ENCODE measurements at places on chromosomes 3 and 15.

DNA sequence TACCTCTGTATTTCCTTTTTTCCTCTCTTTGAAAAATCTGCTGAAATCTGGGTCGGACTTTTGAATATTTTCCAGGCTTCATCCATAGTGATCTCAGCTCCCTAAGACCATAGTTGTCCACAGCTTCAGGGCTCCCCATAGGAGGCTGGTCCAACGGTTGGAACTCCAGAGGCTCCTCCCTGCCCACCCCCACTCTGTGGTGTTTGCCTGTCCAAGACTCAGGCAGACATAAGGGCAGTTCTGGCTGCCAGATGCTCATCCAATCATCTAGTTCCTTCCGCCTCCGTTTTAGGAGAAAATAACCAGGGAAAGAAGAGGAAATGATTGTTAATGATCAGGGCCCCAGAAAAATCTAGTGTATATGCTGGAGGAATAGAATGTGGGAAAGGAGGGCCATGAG lies 27.9 kb upstream of the PRTG start:
- no peak for DNase-seq

- no peak for DNase-seq
These were observed 381.6 kb downstream of the FOXP1 start for GRCh38 chr3:71201939-71202338.

DNA sequence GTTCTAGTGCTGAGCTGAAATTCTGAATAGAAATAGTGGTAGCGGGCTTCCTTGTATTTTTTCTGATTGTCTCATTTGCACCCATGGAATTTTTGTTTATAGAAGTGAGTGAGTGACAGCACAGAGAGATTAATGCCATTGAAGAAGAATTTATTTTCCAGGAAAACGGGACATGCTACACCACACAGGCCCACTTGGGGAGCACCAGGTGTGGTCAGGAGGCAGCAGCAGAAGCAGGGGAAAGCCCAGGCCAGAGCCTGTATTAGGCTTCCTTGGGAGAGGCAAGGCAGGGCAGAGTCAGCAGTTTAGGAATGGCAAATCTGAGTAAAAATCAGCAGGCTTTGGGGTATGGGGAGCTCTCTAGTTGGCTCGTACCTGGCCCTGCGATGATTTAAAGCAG lies 88.4 kb upstream of the ATP11B start:
- DNase-seq = no peak

GRCh38 chr3:38549082-38549481 lies 52.9 kb downstream of the EXOG start:
- DNase-seq = no peak

- no peak for DNase-seq
These were observed 6.0 kb downstream of the TADA3 start for GRCh38 chr3:9786209-9786739.

DNA sequence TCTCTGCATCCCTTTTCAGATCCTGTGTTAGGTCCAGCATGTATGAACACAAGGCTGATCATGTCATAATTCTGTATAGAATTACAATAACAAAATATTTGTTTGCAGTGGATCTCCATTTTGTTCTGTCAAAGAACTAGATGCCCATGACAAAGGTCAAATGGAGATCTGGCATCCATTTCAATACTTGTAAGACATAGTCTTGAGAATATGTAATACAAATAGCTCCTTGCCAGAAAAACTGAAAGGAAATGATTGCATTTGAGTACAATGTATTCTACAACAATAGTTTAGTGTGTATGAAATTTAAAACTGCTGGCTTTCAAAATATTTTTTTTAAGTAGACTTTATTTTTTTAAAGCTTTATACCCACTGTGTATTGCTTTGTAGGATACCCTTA lies 101.1 kb downstream of the CMSS1 start:
- no peak for DNase-seq

DNA sequence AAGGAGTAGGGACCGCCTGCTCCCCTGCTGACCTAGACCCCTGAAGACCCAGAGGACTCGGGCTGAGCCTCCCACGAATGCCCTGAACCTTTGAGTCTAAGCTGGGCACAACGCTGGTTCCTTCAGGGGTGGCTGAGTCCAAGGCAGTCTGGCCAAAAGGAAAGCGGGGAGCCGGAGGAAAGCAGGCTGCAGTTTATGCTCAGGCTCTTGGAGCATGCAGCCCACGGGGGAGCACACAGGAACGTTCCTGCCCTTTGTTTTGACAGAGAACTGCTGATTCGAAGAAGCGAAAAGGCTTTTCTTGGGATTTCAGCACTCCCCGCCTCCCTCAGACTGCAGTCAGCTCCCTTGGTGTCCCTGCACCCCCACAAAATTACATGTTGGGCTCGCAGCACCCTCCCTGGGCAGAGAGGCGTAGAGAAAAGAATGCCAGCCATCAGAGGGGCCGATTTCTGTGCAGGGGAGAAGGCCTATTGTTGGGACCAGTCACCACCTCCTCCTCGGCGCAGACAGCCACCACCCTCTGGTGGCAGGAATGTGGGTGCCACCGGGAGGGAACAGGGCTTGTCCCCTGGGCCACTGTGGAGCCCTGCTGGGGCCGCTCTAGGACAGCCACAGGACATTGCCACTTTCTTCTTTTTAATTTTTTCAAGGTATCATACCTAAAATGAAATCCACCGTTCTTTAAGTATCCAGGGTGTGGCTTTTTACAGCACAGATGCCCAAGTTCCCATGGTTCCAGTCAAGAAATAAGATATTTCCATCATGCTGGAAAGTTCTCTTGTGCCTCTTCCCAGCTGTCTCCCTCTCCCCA lies 72.2 kb downstream of the SMAD6 start:
- DNase-seq = peak; percentile 75

DNA sequence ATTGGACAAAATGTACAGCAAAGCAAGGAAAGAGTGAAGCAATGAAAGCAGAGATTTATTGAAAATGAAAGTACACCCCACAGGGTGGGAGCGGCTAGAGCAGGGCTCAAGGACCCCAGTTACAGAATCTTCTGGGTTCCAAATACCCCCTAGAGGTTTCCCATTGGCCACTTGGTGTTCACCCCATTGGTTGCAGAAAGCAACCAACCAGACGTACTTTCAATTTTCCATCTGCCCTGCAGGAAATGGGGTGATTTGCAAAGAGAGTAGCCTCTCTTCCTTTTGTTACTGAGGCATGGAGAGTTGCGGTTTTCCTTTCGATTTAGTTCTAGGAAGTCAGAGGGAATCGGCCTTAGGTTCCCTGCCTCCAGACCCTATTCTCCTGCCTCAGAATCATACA lies 2.4 kb downstream of the PML start:
- DNase-seq = peak; percentile 52

GRCh38 chr3:186990878-186991308 lies 60.6 kb downstream of the ST6GAL1 start:
- DNase-seq = no peak

DNA sequence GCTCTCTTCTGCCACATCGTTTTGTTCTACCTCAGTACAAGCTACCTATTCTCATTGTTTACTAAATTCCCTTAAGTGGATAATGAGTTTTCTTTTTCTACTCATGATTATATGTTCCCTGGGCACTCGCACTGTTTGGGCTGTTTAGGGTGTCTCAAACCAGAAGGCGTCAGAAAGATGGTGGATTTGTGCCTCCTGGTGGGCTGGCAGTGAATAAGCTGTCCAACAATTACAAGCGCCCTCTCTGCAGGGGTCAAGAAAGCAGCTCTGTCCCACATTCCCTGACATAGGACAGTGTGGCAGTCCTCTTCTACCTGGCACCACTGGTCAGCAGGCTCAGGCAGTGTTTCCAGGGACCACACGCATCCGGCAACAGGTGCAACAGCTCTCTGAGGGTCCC lies 173.4 kb upstream of the PPP2R3A start:
- no peak for DNase-seq

DNA sequence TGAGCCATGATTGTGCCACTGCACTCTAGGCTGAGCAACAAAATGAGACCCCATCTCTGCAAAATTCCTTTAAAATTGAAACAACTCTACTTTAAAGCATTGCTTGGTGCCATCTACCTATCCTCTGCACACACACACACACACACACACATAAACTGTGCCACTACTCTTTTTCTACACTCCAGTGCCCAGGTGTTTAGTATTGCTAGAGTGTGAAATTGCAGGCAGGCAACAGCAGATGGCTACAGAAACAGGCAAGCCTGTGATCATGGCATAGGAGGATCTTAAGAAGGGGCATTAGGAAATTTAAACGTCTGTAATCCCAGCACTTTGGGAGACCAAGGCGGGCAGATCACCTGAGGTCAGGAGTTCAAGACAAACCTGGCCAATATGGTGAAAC lies 39.0 kb downstream of the SIDT1 start:
- DNase-seq = no peak

- DNase-seq = no peak
These were observed 1.7 kb upstream of the PCOLCE2 start for GRCh38 chr3:142890592-142890991.

DNA sequence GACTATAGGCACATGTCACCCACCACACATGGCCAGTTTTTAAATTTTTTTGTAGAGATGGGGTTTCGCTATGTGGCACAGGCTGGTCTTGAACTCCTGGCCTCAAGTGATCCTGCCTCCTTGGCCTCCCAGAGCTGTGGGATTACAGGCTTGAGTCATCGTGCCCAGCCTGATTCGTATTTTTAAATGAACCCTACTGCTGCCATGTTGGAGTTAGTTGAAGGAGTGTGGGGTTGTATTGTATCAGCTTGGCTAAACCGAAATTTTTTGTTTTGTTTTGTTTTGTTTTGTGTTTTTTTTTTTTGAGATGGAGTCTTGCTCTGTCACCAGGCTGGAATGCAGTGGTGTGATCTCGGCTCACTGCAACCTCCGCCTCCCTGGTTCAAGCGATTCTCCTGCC lies 11.8 kb upstream of the ZNF770 start:
- no peak for DNase-seq

DNA sequence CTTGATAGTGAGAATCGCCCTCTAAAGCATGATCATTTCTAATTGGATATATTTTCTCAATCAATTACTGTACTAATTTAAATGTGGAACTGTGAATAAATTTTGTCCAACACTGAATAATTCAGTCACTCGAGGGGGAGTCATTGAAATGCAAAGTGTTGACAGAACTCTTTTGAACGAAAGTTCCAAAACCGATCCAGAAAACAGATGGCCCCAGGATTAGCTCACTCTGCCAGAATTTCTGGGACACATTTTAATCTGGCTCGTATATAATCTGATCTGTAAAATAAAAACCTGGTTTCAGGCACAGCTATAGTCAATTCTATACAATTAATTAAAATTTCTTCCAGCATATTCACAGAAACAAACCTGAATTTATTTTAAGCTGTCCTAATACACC lies 580.4 kb downstream of the ROBO1 start:
- DNase-seq = no peak

GRCh38 chr15:36658898-36659639 lies 79.6 kb downstream of the CDIN1 start:
- no peak for DNase-seq

- no peak for DNase-seq
These were observed 786.0 kb downstream of the TUSC7 start for GRCh38 chr3:117495620-117496019.

Data from GM19239 (cell line).